Activated naive CD8-positive, alpha-beta T cell treated with anti-CD3 and anti-CD28 coated beads for 36 hours (primary cell): ENCODE measurements at places on chromosomes 12 and 14.
A peak's percentile ranks its signal among the peaks of the same experiment; 100 is the strongest.

DNA sequence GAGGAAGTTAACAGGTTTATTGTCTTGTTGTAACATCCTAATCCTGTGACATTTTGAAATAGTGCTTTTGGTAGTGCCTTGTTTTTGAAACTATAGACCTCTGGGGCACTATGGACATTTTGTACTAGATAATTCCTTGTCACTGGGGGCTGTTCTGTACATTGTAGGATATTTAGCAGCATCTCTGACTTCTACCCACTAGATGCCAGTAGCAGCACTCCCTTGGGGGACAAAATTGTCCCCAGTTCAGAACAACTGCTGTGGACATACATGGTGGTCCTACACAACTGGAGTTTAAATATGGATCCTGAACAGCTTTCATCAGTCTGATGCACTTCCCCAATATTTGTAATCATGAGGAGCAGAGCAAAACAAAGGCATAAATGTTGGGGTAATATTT lies 264.7 kb downstream of the RAD51B start:
- H3K4me1 ChIP-seq, result peaks cover 20% of the 10 kb centered on the region
- H3K27me3 ChIP-seq, result no peaks in the 10 kb centered on the region
- DNase-seq, result no peak
- no peak overlapping the region for H3K4me3 ChIP-seq

- no peak overlapping the region for H3K4me3 ChIP-seq
- DNase-seq, result no peak
- no peak overlapping the region for H3K27ac ChIP-seq
- H3K36me3 ChIP-seq, result peaks cover 19% of the 10 kb centered on the region
These were observed 182.6 kb downstream of the ETV6 start for GRCh38 chr12:11832093-11832492.

GRCh38 chr12:124085419-124086296 lies 112.6 kb downstream of the ZNF664 start:
- no peaks in the 10 kb centered on the region for H3K27me3 ChIP-seq
- H3K27ac ChIP-seq, result no peak overlapping the region
- no peak for DNase-seq
- H3K36me3 ChIP-seq, result no peaks in the 10 kb centered on the region

DNA sequence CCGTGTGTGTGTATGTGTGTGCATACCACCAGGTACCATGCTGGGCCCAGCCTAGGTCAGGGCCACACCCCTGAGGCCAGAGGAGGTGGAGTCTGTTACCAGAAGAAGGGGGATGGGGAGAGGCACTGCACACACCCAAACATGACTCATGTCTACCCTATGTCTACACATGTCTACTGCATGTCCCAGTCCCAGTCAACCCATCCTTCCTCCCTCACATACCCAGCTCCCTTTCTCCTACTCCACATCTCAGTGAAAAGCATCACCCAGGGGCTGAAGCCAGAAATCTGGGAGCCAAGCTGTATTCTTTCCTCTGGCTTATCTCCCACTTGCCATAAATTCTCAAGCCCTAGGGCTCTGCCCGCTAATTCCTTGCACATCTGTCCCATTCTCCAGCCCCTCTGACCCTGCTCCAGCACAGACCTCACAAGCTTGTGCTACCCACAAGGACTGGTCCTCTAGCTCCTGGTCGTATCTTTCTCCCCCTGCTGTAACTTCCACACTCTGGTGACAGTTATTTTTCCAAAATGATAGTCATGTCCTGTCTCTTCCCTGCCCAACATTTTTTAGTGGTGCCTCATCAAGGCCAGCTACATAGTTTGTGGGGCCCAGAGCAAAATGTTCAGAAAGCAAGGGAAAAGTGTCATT lies 18.0 kb upstream of the APPL2 start:
- peaks cover 5% of the 10 kb centered on the region for H3K4me1 ChIP-seq
- no peaks in the 10 kb centered on the region for H3K36me3 ChIP-seq
- H3K4me3 ChIP-seq, result no peak overlapping the region
- no peak for DNase-seq
- no peaks in the 10 kb centered on the region for H3K27me3 ChIP-seq

DNA sequence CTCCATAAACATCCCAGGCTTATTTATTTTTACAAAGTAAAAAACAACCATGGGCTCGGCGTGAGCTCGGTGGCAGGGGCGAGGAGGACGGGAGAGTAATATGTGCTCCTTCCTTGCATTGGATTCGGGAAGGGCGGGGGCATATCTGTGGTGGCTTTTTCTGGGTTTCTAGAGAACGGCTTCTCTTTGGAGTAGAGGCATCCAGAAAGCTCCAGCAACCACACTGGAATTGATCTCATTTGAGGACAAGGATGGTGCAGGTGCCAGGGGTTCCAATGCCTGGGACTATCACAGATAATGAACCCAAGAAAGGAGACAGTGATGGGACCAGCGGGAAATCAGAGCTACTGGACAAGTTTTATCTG lies 18.9 kb downstream of the ADGRD1 start:
- H3K27ac ChIP-seq, result no peak overlapping the region
- no peak for DNase-seq
- no peak overlapping the region for H3K4me3 ChIP-seq
- no peaks in the 10 kb centered on the region for H3K4me1 ChIP-seq
- no peaks in the 10 kb centered on the region for H3K27me3 ChIP-seq
- H3K36me3 ChIP-seq, result no peaks in the 10 kb centered on the region

GRCh38 chr12:21552635-21553328 lies 26.7 kb downstream of the SPX start:
- no peak overlapping the region for H3K27ac ChIP-seq
- no peak overlapping the region for H3K4me3 ChIP-seq
- H3K36me3 ChIP-seq, result peaks cover 1% of the 10 kb centered on the region
- H3K27me3 ChIP-seq, result no peaks in the 10 kb centered on the region

GRCh38 chr12:26830783-26831551 lies 2.0 kb downstream of the ITPR2 start:
- no peaks in the 10 kb centered on the region for H3K27me3 ChIP-seq
- peak; percentile 4 for DNase-seq
- H3K4me1 ChIP-seq, result peaks cover 46% of the 10 kb centered on the region
- H3K36me3 ChIP-seq, result peaks cover 10% of the 10 kb centered on the region
- H3K27ac ChIP-seq, result peak overlapping the region; percentile 53
- peak overlapping the region; percentile 71 for H3K4me3 ChIP-seq

DNA sequence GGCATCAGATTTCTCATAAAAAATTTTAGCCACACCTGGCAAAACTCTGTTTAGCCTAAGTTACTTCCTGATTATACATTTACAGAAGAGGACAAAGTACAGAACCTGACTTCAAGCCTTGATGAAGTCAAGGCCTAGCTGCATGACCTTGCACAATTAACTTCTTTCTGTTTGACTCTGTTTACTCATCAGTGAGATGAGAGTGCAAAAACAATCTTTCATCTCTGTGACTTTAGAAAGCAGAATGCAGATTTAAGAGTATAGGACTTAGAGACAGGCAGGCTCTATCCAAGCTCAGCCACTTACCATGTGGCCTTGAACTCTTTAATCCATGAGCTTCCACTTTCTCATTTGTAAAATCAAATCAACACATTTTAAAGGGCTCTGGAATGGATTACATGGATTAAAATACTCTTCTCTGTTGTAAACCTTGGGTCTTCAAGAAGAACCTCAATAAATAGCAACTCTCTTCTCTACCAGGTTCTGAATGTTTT lies 1178.9 kb downstream of the FLRT2 start:
- H3K27me3 ChIP-seq, result no peaks in the 10 kb centered on the region
- no peak overlapping the region for H3K27ac ChIP-seq
- no peaks in the 10 kb centered on the region for H3K36me3 ChIP-seq
- H3K4me3 ChIP-seq, result no peak overlapping the region
- H3K4me1 ChIP-seq, result no peaks in the 10 kb centered on the region
- no peak for DNase-seq

DNA sequence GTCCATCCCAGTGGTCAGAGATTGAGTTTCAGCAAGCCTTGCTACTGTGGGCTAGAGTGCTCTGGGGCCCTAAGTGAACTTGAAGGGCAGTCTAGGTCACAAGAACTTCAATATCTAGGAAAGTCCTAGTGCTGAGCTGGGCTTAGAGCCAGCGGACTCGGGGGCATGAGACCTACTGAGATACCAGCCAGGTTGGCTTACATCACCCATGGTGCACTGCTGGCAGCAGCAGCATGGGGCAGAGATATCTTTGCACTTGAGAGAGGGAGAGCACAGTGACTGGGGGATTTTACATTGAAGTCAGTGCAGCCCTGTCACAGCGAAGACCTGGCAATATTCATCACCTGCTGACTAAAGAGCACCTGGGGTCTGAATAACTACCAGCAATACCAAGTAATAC lies 158.3 kb upstream of the PRKD1 start:
- no peak overlapping the region for H3K27ac ChIP-seq
- no peak overlapping the region for H3K4me3 ChIP-seq
- H3K4me1 ChIP-seq, result no peaks in the 10 kb centered on the region
- no peaks in the 10 kb centered on the region for H3K27me3 ChIP-seq
- H3K36me3 ChIP-seq, result no peaks in the 10 kb centered on the region

DNA sequence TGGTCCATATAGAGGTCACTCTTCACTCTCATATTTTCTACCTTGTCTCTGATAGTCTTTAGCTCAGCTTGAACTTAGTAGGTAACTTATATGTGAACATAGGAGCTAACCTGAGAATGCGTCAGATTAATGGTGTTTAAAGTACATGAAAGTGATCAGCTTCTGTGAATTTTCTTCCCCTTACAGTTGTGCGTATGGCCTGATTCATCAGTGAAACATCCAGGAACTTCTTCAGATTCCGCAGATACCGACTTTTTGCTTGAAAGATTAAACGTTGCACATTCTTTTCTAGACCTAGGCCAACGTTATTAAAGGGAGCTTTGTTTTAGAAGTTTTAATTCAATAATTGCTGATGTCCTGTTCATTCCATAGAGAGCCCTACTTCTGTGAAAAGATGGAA lies 1945.1 kb upstream of the SEL1L start:
- no peaks in the 10 kb centered on the region for H3K36me3 ChIP-seq
- H3K4me3 ChIP-seq, result no peak overlapping the region
- no peaks in the 10 kb centered on the region for H3K4me1 ChIP-seq
- no peak overlapping the region for H3K27ac ChIP-seq

DNA sequence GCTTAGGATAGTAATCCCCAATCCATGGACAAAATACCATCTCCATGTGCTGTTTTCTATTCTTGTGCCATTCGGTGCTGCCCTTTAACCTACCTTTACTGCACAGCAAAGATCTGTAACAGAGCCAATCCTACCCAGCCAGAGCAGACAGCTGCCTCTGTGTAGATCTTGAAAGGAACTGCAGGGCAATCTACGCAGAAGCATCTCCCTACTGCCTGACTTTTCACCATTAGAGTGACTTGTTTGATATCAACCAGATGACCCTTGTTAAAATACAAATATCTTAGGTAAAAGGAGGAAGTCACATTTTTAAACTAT lies 33.9 kb upstream of the PPM1A start:
- H3K36me3 ChIP-seq, result no peaks in the 10 kb centered on the region
- peaks cover 3% of the 10 kb centered on the region for H3K27me3 ChIP-seq
- no peak overlapping the region for H3K4me3 ChIP-seq
- H3K27ac ChIP-seq, result no peak overlapping the region

- H3K27ac ChIP-seq, result no peak overlapping the region
- H3K4me1 ChIP-seq, result peaks cover 7% of the 10 kb centered on the region
- H3K27me3 ChIP-seq, result no peaks in the 10 kb centered on the region
- no peaks in the 10 kb centered on the region for H3K36me3 ChIP-seq
These were observed 497.4 kb downstream of the NPAS3 start for GRCh38 chr14:33435911-33436689.

DNA sequence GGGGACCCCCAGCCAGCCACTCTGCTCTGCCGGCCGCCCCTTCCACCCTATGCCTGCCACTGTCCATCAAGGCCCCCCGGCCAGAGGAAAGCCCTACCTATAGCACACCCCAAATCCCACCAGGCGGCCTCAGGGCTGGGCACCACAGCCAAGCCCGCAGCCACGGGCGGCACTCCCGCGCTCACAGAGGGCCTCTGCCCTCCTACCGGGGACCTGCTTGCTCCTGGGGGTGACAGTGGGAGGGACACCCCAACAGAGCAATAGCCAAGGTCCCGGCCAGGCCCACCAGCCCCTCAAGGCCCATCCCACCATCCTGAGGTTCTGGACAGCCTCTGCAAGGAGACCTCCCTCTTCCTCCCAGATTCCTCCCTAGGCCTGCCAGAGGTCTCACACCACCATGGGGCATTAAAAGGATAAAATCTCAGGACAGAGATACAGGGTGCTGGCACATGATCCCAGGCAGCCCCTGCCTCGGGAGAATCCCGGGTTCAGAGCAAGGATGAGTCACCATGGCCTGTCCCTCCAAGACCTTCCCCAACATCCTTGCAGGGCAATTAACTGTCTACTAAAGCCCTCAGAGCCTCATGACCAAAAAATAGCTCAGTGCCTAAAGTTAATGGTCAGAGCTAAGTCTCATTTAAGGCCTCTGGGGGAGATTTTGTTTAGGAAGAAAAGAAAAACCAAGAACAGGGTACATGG lies 17.1 kb downstream of the CCDC85C start:
- H3K27ac ChIP-seq, result no peak overlapping the region
- no peaks in the 10 kb centered on the region for H3K27me3 ChIP-seq
- H3K36me3 ChIP-seq, result no peaks in the 10 kb centered on the region
- DNase-seq, result no peak

GRCh38 chr12:118164798-118165486 lies 29.0 kb downstream of the PEBP1 start:
- H3K27me3 ChIP-seq, result no peaks in the 10 kb centered on the region
- peaks cover 17% of the 10 kb centered on the region for H3K4me1 ChIP-seq
- DNase-seq, result no peak
- peaks cover 22% of the 10 kb centered on the region for H3K36me3 ChIP-seq

GRCh38 chr12:59491877-59492276 lies 104.0 kb upstream of the SLC16A7 start:
- H3K27ac ChIP-seq, result no peak overlapping the region
- H3K36me3 ChIP-seq, result no peaks in the 10 kb centered on the region
- H3K4me3 ChIP-seq, result no peak overlapping the region
- H3K4me1 ChIP-seq, result no peaks in the 10 kb centered on the region

- no peak for DNase-seq
- no peaks in the 10 kb centered on the region for H3K4me1 ChIP-seq
- H3K27me3 ChIP-seq, result no peaks in the 10 kb centered on the region
- no peak overlapping the region for H3K4me3 ChIP-seq
- no peaks in the 10 kb centered on the region for H3K36me3 ChIP-seq
These were observed 6.4 kb downstream of the GUCY2C start for GRCh38 chr12:14689996-14690395.

DNA sequence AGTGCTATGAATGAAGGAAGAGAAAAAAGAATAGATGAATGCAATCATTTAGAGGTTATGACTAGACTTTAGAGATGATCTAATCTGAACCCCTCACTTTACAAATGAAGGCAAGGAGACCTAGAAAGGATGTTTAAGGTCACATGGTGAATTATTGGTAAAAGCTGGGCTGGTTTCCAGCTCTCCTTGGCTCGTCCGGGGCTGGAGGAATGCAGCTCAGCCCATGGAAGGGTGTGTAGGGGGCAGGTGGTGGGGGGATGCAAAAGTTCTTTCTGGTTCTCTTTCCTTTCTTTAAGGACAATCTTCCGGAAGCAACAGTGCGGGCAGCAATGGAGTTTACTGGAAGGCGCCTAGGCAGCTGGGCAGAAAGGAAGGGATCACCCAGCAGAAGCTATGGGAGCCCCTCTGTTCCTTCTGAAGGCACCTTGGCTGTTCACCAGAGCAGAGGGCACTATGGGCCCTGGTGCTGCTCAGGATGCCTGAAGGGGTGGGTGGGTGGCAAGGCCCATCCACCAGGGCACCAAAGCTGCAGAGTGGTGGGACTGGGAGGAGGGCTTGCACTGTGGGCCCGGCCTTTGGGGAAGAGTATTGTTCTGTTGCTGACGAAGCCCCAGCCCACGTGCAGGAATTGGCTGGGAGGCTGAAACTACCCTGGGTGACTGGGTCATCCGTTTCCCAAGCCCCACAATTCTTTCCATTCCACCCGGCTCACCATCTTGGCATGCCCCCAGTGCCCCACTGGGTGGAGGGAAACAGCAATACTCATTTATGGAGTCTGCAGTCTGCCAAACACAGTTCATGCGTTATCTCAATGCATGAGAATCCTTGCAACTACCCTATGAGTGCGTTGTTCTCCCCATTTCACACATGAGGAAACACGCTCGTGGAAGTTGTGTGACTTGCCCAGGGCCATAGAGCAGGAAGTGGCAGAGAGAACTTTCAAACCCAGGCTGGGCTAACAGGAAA lies 78.2 kb downstream of the IRF2BPL start:
- H3K27ac ChIP-seq, result no peak overlapping the region
- no peaks in the 10 kb centered on the region for H3K36me3 ChIP-seq
- H3K4me3 ChIP-seq, result no peak overlapping the region
- H3K4me1 ChIP-seq, result peaks cover 30% of the 10 kb centered on the region
